T-helper 17 cell (primary cell): ENCODE measurements at places on chromosomes 7 and 10.

- peaks cover 13% of the 10 kb centered on the region for H3K4me1 ChIP-seq
- H3K27me3 ChIP-seq, result peaks cover 25% of the 10 kb centered on the region
- peak within 1 kb of the TSS; percentile 39 for H3K27ac ChIP-seq
- DNase-seq, result peak; percentile 49
- H3K4me3 ChIP-seq, result peak within 1 kb of the TSS; percentile 90
These were observed at the start of gene RTKN2 for GRCh38 chr10:62268399-62269114. RTKN2 (minus strand) TSS chr10:62268844; CDS start chr10:62268610, 234 bp downstream.

- H3K4me3 ChIP-seq, result no peak overlapping the region
- DNase-seq, result no peak
- H3K36me3 ChIP-seq, result no peaks in the 10 kb centered on the region
- no peak overlapping the region for H3K27ac ChIP-seq
- no peaks in the 10 kb centered on the region for H3K4me1 ChIP-seq
These were observed 190.8 kb downstream of the GLRX3 start for GRCh38 chr10:130326954-130327353.

- H3K36me3 ChIP-seq, result no peaks in the 10 kb centered on the region
- no peaks in the 10 kb centered on the region for H3K4me1 ChIP-seq
- DNase-seq, result no peak
- H3K27me3 ChIP-seq, result no peaks in the 10 kb centered on the region
- H3K4me3 ChIP-seq, result no peak overlapping the region
- no peak overlapping the region for H3K27ac ChIP-seq
These were observed 99.0 kb upstream of the FZD1 start for GRCh38 chr7:91165006-91165845.

GRCh38 chr10:24034571-24034970 lies 174.4 kb upstream of the KIAA1217 start:
- H3K27ac ChIP-seq, result no peak overlapping the region
- H3K4me3 ChIP-seq, result no peak overlapping the region
- H3K4me1 ChIP-seq, result no peaks in the 10 kb centered on the region
- DNase-seq, result no peak
- H3K27me3 ChIP-seq, result no peaks in the 10 kb centered on the region
- no peaks in the 10 kb centered on the region for H3K36me3 ChIP-seq
